Suprapubic skin (tissue), 4 donors: ENCODE measurements at places on chromosomes 12 and 14. TPM values are rescaled to one million over a fixed set of nuclear protein-coding genes. Genes with fewer than 3 reads are reported as not detected.

GRCh38 chr12:68587448-68587873, 23.2 kb upstream of the RAP1B start:
- no peak for DNase-seq

GRCh38 chr12:88529531-88530488, 50.5 kb downstream of the KITLG start:
- DNase-seq = no peak

DNA sequence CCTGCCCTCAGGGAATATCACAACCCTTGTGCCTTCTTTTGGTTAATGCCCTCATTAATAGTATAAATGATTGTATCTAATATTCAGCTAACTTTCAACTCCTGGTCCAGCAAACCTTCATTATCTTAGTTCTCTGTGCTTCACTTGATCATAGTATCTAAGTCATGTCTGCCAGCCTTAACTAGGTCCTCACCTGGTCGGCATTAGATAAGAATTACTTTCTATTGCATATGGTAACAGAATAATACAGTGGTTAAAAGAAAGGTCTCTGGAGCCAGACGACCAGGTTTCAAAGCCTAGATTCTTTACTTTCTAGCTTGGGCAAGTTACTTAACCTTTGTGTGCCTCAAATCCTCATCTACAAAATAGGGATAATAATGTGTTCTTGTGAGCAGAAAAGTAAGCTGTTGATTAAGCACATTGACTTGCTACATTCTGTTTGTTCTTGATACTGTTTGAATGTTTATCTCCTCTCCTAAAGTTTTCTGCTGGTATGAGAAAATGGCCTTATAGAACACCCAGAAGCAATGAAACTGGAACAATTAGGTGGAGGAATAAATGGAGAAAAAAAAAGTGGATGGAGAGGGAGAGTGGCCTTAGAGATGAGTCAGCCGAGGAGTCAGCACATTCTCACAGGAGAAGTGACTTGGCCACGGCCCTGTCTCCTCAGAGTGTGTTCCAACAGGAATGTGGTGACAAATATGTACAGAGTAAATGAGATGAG, 176.1 kb downstream of the SLC25A21 start:
- no peak for DNase-seq

DNA sequence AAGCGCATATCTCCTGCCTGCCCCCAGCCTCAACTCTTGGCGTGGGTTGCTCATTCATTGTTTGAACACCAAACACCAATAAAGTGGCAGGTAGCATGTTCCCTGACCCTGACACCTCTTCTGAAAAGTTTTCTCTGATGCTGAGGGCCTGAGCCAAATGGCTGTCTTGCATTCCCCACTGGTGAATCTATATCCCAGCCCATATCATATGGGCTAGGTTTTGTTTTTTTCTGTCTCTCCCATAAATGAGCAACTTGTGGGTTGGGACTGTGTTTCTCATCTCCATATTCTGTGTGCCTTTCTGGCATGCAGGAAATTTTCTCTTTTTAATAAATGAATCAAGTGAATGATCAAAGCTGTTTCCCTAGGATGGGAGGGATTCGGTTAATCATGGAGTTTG, 5.0 kb downstream of the MYO1A start:
- no peak for DNase-seq

GRCh38 chr12:44389038-44389437, 487.1 kb downstream of the NELL2 start:
- DNase-seq = no peak

DNA sequence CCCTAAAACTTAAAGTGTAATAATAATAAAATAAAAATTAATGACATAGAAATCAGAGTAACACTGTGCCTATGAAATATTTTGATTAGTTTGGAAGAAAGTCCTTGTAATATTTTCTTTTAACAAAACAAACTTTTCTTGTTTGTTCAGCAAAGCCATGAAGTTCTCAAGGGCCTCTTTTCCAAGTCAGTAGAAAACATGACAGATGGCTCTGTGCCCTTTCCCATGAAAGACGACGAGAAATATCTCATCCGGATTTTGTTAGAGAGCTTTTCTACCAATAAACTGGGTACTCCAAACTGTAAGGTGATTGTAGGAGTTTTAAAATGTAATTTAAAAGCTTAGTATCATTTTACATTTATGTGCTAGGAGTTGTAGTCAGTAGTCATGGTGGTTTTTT, 54.5 kb upstream of the ASPG start:
- DNase-seq = no peak

DNA sequence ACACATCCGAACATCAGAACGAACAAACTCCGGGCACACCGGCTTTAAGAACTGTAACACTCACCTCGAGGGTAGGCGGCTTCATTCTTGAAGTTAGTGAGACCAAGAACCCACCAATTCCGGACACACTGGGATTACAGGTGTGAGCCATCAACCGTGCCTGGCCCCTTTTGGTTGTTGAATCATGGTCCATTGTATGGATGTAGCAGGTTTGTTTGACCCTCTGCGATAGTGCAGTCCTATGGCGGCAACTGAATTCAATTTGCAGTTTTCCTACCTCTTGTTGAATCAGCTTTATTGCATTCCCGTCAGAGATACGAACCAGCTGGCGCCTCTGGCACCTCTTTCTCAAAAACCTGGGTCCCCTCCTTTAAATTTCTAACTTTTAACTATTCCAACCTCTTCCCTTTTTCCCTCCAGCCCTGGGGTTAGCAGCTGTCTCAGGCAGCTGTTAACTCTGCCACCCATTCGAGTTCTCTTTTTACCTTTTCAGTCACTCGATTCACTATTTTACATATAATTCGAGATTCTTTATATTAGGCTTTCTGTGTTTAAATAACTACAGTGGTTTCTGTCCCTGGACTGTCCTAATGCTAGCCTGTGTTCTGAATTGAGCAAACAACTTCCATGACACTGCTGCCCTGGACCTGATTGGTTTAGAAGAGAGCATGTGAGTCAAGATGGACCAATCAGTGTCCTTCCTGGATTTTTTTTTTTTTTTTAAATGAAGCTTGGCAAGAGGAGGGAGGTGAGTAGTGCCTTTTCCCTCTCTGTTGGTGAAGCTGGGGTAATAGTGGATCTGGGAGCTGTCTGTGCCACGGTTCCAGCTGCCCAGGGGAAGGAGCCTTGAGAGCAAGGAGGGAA, 261.5 kb downstream of the PCNX1 start:
- no peak for DNase-seq

DNA sequence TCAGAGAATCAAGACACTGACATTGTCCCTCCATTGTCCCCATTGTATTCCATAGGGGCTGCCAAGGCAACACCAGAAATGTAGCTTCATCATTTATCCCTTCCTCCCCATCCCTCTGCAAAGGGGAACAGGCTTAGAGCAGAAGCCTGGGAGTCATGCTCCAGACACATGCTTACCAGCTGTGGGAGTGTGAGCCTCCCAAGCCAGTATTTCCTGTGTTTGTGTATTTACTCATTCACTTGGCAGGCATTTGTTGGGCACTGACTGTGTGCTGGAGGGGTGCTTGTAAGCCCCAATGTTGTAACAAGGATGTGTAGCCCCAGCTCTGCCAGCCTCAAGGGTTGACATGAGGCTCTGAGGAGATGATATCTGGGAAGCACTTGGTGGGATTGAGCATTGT, 46.0 kb upstream of the TCL1A start:
- no peak for DNase-seq

GRCh38 chr12:26242683-26243082, 47.3 kb downstream of the SSPN start:
- DNase-seq = no peak

DNA sequence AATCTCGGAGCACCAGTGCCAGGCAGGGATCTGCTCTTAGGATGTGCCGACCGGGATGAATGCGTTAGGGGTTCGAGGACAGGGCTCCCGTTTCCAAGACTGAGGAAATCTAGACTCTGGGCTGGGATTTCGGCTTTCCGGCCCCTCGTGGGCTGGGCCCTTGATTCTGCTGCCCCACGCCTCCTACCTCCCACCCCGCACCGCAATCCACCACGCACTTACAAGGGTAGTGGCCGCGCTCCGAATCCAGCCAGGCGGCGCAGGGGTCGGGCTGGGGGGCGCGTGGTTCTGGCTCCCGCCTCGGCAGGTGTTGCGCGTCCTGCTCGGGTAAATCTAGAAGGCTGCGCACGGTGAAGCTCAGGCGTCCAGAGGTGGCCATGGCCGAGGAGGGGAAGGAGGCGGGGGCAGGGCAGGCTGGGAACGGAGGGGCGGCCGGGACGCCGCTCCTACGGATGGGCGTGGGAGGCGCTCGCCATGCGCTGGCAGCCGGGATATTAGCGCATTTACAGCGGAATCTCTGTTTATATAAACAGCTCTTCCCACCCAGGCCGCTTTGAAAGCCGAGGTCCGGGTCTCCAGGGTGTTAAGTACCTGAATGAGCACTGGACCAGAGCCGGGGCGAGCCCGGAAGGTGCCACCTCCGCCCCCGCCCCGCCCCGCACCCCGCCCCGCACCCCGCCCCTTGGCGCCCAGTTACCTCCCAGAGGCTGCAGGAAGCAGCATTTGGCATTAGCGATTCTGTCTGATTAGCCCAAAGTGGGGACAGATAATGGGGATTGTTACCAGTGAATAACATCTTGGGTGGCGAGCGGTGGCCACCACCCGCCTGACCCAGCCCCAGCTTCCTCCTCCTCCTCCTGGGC, at the start of gene NKX2-8:
TSS of gene NKX2-8 (minus strand) at position 604 of the 863 bp plus-strand sequence. CDS start at position 379, 225 bp downstream.
- DNase-seq = no peak

GRCh38 chr12:51910168-51910567, 2.9 kb downstream of the ACVRL1 start:
- no peak for DNase-seq

- DNase-seq = peak; percentile 89
Measured at GRCh38 chr12:47844264-47845019, 24.7 kb upstream of the HDAC7 start.

GRCh38 chr14:50984036-50984710, 39.9 kb upstream of the PYGL start:
- no peak for DNase-seq

DNA sequence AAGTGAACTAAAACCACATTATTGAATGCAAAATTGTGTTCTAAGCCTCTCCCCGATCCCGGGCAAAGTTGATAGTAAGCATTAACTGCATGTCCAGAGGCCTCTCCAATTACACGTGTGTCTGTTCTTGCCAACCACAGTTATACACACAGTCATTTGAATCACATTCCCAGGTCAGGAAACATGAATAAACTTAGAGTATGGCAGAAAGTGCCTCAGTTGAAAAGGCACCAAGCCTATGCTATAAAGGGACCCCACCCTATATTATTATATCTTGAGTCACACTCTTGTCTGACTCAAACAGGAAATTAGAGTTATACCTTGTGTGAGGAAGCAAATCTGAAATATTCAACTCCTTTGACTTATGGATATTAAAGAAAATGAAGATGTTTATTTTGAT, 128.3 kb upstream of the STXBP6 start:
- DNase-seq = no peak

DNA sequence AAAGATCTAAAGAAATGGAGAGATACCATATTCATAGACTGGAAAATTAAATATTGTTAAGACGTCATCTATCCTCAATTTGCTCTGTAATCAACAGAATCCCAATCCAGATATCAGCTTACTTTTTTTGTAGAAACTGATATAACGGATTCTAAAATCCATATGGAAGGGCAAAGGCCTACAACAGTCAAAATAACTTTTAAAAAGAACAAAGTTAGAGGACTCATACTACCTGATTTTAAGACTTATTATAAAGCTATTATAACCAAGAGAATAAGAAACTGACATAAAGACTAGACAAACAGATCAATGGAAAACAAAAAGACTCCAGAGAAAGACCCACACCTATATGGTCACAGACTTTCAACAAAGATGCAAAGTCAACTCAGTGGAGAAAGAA, 6.0 kb downstream of the DDX24 start:
- no peak for DNase-seq

Gene RERGL
- 2.1 TPM for total RNA-seq

Gene RAN
- 253 TPM for total RNA-seq

Gene ALG10B
- 4.3 TPM for total RNA-seq
